ENCODE measurements at places on chromosomes 12 and 14.
A peak's percentile ranks its signal among the peaks of the same experiment; 100 is the strongest.

DNA sequence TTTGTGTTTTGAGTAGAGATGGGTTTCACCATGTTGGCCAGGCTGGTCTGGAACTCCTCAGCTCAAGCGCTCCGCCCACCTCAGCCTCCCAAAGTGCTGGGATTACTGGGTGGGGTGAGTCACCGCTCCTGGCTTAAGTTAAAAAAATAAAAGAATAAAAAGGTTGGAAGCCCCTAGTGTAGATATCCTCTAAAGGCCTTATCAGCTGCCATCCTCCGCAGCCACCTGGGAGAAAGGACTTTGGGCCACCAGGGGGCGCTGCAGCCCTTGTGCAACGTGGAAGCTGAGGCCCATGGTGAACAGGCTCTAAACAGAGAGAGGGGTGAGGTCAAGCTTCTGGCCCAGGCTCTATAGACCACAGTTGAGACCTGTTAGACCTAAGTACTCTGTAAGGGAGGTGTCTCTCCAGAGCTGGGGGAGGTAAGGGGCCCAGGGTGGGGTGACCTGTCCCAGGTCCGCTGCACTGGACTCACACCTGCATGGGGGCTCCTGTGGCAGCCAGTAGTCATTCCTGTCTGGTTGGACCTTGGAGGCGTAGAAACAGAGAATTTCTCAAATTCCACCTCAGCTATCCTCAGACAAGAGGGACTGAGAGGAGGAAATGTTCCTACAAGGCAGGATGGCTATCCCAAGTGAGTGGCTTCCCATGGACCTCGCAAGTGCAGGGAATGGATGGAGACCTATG is 14.0 kb upstream of the RACGAP1 start:
- peak; percentile 90 for DNase-seq

- no peak for DNase-seq
Observed at GRCh38 chr12:98646294-98647090, 1.4 kb downstream of the APAF1 start.

- DNase-seq, result no peak
Observed at GRCh38 chr12:116376354-116377193, 99.1 kb upstream of the MED13L start.

- peak; percentile 77 for DNase-seq
Observed at GRCh38 chr12:462936-463705, 3.4 kb downstream of the B4GALNT3 start.

- DNase-seq, result no peak
Observed at GRCh38 chr14:87231336-87232026, 761.5 kb downstream of the GALC start.

DNA sequence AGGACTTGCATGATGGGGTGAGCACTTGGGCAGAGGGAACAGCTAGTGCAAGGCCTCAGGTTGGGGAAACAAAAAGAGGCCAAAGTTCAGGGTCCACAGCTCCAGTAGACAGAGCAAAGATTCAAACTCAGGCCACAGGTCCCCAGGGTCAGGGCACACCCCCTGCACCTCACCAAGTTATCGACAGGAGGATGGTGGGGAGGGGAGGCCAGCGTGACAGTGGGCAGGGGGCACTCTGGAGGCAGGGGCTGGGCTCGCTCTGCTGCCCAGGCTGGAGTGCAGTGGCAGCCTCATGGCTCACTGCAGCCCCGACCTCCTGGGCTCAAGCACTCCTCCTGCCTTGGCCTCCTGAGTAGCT is 32.4 kb upstream of the ULK1 start:
- DNase-seq, result no peak

GRCh38 chr14:101370593-101371569 is 190.4 kb upstream of the DIO3 start:
- DNase-seq, result no peak

- no peak for DNase-seq
Observed at GRCh38 chr12:22130671-22131070, 84.7 kb downstream of the CMAS start.

DNA sequence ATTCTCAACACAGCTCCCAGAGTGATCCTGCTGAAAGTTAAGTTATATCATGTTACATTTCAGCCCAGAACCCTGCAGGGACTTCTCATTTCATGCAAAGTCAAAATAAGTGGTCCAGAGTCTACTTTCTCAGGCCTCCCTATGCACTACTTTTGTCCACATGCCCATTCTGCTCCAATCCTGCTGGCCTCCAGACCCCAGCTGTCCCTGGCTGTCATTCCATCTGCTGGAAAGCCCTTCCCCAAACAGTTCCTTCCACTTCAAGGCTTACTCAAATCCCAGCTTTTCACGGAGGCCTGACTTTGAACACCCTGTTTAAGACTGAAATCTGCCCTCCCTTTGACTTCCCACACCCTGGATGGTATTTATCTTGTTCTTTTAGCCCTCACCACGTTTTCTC is 109.8 kb upstream of the DNM1L start:
- no peak for DNase-seq

GRCh38 chr14:63672417-63673180 is 30.9 kb upstream of the WDR89 start:
- DNase-seq, result no peak

DNA sequence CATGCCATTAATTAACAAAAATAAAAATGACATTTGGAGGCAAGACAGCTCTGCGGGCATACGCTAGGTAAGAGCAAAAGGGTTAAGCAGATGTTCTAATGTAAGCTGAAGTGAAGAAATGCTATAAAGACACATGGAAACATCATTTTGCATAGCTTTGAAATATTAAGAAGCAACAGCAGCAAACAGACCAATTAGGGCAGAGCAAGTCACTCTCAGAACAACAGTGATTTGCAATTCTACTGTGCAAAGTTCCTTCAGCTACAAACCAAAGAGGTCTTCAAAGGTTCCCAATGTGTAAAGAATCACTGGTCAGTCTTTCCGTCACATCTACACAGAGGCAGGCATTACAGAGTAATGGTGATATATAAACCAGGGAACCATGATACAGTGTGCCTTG is 68.2 kb downstream of the PAPLN start:
- DNase-seq, result no peak

DNA sequence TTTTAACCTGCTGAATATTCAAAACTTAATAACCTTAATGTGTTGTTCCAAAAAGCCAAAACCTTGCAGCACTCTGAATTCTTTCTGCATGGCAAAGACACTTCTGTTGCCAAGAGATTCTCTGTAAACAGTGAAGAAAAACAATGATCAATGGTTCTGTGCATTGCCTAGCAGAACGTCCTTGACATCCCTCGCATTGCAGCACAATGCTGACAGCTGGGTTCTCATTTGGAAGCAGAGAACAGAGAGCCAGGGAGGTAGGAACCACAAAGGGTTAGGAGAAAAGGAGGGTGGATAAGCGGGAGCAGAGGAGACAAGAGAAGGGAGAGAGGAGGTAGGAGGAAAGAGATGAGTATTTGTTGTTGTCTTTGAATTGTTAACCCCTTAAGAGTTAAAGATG is 501.1 kb downstream of the NAV3 start:
- no peak for DNase-seq

GRCh38 chr12:62305778-62306177 is 45.6 kb downstream of the USP15 start:
- DNase-seq, result no peak

GRCh38 chr14:94394025-94394493 is 5.7 kb upstream of the SERPINA1 start:
- no peak for DNase-seq

DNA sequence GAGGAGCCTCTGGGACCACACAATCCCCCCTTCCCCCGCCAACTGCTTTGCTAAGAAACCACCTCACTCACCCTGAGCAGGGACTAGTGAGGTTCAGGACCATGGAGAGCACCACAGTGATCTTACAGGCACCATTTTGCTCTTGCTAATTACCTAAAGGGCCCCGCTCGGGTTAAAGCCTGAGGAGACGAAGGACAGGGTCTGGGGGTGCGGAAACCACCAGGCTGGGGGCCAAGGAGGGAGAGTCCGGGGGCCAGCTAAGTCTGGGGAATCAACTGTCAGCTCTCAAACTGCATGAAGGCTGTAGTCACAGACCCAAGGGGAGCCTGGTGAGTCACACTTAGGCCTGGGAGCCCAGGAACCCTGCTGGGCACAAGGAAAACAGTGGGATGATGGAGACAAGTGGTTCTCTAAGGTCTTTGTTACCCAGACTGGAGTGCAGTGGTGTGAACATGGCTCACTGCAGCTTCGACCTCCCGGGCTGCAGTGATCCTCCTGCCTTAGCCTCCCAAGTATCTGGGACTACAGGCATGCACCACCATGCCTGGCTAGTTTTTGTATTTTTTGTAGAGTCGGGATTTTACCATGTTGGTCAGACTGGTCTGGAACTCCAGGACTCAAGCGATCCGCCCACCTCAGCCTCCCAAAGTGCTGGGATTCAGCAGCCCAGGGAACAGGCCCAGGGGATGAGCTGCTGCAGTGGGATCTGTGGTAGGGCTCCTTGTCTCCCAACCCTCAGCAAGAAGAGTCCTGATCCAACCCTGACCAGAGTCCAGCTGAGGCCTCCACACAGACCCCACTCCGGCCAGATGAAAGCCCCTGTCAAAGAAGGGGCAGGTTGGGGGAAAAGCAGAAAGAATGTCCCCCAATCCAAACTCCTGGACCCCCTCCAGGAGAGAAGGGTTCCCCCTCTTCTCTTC is 98.8 kb downstream of the CALM1 start:
- peak; percentile 69 for DNase-seq

- DNase-seq, result no peak
Observed at GRCh38 chr12:31817120-31817519, 88.3 kb upstream of the AMN1 start.

DNA sequence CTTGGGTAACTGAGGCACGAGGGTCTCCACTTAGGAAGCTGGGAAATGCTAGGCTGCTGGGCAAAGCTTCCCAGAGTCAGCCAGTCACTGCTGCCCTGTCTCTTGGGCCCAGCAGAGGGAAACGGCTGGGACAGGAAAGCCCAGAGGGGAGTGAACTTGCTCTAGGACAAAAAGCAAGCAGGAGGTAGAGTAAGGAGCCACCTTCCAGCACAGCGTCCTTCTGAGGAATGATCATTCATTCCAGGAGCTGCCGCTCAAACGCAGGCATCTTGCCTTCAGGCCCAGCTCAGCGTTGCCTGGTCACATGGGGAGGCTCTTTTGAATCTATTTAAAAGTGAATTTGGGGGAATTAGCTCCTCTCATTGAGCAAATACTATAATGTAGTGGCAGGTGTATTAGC is 118.6 kb downstream of the CRACR2A start:
- no peak for DNase-seq

GRCh38 chr12:68636268-68636667 is 25.6 kb downstream of the RAP1B start:
- DNase-seq, result no peak

DNA sequence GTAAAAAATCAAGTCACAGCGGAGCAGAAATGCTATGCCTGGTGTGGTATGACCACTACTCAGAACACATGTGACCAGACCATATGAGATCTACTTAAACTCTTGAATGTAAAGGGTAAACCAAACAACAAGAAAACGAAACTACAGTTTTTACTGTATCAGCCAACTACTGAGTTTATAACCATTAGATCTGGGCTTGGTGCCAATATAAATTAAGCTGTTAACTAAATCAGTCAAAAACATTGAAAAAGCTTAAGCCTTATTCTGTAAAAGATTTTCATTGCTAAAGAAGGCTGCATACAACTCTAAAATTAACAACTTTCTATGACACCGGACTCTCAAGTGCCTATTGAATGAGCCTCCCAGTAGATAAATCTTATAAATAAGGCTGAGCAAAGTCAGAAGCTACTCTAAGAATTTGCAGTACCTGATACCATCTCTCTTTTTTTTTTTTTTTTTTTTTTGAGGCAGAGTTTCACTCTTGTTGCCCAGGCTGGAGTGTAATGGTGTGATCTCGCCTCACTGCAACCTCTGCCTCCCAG is 35.4 kb downstream of the SPTLC2 start:
- DNase-seq, result no peak

DNA sequence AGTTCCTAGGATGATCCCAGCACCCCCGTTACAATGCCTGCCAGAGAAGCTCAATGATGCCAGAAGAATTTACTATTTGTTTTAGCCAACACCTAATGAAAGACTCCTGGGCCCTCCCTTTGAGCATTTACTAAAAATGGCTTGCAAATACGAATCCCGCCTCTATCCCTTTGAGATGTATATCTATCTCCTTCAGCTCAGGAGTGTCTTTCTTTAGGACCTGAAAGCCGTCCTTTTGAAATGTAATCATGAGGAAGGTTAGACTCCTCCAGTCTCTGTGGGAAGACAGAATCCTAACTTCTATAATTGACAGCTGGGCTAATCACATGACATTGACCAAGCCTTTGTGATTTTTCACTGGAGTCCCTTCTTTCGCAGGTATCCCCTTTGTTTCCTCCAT is 19.2 kb upstream of the DYNC1H1 start:
- no peak for DNase-seq

Measured in left colon (tissue), 2 donors.